Tibial nerve (tissue), 4 donors: ENCODE measurements at places on chromosomes 11 and 22.

DNA sequence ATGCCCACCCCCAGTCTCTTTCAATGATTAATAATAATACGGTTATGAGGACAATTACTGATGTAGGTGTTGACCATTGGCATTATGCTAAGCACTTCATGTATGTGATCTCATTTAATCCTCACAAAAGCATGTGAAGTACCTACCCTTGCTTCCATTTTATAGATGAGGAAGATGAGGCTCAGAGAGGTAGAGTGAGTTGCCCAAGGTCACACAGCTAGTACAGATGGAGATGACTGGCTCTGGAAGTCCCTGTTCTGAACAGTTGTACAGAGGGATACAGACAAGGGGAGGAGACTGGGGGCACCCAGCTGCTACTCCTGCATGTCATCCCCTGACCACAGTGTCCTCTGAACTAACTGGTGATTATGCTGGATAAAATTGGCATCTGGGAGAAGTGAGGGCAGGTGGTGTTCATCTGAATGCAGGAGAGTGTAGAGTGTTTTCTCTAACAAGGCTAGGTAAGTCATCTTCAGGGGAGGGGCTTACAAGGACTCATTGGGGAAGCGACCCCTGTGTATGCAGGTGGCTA is 43.2 kb downstream of the KIAA1671 start:
- DNase-seq = no peak

DNA sequence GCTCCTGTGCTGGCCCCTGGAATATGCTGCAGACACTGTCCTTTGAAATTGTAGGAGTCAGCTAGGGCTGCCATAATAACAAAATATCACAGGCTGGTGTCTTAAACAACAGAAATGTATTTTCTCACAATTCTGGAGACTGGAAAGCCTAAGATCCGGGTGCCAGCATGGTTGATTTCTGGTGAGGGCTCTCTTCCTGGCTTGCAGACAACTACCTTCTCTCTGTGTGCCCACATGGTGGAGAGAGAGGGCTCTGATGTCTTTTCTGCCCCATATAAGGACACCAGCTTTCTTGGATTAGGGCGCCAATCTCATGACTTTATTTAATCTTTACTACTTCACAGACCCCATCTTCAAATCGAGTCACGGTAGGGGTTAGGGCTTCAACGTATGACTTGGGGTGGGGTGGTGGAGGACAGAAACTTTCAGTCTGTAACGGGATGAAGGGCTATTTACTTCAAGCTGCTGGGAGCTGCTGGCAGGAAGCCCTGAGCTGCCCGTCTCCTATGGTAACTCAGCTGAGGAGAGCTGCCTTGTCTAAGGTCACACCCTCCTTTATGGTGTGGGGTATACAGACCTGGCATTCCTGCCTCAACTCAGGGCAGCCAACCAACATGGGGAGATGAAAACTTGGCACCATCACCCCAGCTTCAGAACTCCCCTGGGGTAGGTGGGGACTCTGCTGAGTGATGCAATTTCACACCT is 142.9 kb upstream of the ZBED5 start:
- no peak for DNase-seq

DNA sequence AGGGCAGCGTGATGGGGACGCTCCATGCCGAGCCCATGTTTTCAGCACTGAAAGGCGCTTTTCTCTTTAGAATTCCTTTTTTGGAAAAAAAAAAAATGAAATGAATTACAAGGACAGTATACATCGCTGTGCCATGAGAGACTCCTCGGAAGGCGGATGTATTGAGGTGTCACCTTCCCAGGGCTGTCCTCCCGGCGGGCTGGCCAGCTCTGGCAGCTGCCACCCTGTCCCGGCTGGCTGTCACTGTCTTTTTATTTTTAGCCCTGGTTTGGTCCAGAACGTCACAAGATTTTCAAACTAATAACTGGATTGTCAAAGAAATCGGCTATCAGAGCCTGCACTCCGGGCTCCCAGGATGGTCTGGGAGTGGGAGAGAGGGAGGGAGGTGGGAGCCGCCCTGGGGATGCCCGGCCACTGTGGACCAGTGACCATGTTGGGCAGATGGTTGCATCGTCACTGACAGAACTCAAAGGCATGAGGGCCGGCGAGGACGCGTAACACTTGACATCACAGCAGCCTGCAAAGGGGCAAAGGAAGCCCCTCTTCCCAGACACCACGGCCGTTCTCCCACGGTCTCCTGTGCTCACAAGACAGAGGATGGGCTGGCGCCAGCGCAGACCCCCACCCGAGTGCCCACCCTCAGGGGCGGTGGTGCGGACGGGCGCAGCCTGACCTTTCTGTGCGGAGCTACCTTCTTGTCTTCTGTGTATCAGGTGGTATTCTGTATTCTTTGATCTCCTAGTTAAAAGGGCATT is 392.9 kb downstream of the TBC1D22A start:
- no peak for DNase-seq

DNA sequence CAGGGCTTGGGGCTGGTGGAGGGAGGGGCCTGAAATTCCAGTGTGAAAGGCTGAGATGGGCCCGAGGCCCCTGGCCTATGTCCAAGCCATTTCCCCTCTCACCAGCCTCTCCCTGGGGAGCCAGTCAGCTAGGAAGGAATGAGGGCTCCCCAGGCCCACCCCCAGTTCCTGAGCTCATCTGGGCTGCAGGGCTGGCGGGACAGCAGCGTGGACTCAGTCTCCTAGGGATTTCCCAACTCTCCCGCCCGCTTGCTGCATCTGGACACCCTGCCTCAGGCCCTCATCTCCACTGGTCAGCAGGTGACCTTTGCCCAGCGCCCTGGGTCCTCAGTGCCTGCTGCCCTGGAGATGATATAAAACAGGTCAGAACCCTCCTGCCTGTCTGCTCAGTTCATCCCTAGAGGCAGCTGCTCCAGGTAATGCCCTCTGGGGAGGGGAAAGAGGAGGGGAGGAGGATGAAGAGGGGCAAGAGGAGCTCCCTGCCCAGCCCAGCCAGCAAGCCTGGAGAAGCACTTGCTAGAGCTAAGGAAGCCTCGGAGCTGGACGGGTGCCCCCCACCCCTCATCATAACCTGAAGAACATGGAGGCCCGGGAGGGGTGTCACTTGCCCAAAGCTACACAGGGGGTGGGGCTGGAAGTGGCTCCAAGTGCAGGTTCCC is at the start of gene APOC3:
Gene APOC3, plus strand, starts transcription at position 383 of the 659 bp plus-strand sequence. CDS start 676 bp downstream, outside the sequence.
- DNase-seq = no peak

GRCh38 chr11:75771646-75772410 is 3.2 kb downstream of the DGAT2 start:
- DNase-seq = no peak

DNA sequence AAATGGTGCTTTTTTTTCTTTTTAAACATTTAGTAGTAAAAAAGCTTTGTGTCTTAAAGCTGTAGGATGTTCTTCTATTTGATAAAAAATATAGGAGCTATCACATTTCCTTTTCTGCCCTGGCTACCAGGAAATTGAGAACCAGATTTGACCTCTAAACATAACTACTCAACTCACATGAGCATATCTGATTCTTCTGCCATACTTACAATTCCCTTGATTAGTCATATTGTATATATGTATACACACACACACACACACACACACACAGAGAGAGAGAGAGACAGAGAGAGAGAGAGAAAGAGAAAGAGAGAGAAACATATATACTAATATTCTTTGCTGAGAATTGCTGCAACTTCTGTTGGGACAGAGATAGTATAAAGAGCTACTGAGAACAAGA is 23.0 kb upstream of the GDPD4 start:
- DNase-seq = no peak

- no peak for DNase-seq
These were observed 17.1 kb upstream of the C11orf96 start for GRCh38 chr11:43925063-43925931.

DNA sequence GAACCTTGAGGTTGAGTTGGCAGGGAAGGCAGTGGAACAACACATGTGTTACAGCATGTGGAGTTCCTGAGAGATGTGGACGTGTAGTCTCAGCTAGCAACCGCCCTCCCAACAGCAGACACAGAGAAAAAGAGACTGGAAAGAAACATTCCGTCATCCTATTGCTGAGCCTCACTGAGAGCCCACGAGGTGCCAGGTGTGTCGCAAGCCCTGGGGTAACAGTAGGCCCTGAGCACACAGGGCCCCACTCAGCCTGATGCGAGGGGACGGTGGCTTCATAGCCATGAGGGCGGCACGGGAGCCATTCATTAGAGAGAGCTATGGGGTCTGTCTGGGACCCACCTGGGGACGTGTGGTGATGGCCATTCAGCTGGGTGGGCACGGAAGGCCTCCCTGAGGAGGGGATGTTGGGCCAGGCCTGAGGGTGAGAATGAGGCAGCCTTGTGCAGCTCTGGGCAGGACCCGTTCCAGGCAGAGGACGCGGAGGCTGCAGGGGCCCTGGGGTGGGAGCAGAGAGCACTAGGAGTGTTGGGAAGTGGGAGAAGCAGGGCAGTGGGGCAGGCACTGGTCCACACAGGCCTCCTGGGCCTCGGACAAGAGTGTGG is 26.2 kb downstream of the MPPED1 start:
- no peak for DNase-seq

GRCh38 chr11:61164606-61165424 is 3.6 kb upstream of the VPS37C start:
- DNase-seq = no peak

GRCh38 chr11:129289350-129290040 is 86.2 kb upstream of the BARX2 start:
- DNase-seq = no peak

DNA sequence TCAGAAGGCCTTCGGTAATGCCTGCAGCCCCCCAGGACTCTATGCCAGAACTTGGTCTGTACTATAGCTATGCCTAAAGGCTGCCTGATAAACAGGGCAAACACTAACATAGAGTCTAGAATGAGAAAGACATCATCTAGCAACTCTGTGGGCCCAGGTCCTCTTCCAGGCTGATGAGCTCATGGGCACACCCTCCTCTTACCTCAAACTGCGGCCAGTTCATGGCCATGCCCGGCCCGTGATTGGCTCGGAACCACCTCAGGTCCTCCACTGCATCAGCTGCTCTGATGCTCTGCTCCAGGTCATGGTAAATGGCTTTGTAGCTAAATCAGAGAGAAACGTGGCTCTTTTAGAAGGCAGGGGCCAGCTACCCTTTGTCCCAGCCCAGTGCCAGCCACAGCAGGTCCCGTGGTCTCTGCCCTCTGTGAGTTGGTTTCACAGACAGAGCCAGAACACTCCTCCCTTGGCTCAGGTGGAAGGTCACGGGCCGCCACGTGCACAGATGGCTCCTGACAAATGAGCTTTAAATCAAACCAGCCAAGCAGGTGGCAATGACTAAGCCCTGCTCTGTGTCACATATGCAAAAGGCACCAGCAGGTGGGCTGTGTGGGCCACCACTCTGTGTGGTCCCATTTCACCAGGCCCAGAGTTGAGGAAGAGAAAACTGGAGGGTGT is 25.0 kb upstream of the ARFGAP3 start:
- DNase-seq = no peak

GRCh38 chr22:19942157-19943081 is 801 bp upstream of the TXNRD2 start:
- DNase-seq = peak; percentile 66

DNA sequence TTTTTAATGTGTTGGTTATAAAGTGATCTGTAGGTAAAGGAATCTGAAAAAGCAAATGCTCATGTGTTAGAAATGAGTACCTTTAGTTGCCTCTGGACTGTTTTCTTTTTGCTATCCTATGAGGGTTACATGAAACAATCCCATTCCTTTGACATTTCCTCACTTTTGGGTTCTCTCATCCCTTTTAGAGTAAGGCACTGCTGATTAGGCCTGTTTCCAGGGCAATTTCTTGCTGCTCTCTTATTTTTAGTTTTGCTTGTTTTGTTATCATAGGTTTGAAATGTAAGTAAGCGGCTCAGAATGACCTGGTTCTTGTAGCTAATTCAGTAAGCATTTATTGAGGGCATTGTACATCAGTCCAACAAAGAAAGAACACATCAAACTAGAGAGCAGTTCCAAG is 138.9 kb downstream of the DDX10 start:
- no peak for DNase-seq

DNA sequence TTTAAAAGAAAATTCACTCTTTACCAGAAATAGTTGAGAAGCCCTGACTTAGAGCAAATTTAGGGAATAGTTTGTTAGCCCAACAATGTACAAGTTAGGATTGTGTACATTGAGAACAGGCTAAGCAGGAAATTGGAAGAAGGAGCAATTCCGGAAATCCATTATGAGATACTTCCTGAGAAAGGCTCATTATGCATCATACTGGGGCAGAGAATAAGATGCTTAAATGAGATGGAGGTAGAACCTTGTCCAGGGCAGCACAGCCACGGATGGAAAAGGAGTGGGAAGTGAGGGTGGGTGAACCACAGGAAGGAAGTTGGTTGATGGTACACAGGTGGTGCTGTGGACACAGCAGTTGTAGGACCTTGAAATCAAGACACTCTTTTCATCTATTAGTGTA is 180.2 kb downstream of the PGR start:
- DNase-seq = no peak

- DNase-seq = no peak
These were observed 148.3 kb upstream of the RASSF10 start for GRCh38 chr11:12860827-12861226.

GRCh38 chr11:112241486-112241885 is 15.3 kb downstream of the PTS start:
- DNase-seq = peak; percentile 23

- DNase-seq = no peak
These were observed 57.2 kb downstream of the GRIK4 start for GRCh38 chr11:120568572-120569307.

DNA sequence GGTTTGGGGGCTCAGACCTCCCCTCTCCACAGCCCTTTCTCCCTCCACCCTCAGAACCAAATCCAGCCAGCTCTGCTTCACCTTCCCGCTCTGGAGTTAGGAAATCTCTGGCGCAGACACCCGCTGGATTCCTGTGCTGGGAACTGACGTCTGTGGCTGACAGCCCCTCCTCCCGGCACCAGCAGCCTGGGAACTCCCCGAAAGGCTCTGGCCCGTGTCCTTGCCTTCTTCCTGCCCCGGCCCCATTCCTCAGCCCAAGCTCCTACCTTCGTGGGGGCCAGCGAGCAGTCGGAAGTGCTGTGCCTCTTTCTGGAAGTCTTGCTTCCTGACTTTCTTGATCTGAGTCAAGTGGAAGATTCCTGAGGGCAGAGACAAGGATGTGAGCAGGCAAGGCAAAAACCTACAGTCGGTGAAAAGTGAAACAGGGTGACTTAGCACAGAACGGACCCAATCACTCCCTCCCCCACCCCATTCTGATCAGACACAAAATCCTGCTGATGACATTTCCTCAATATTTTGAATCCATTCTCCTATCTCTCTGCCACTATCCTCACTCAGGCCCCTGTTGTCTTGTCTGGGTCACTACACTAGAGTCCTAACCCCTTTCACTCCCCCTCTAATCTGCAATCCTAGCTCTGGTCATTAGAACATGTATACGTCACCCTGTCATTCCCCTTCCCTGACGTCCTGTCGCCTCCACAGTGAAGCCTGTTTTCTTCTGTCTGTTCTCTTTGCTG is 34.1 kb downstream of the CHRDL2 start:
- DNase-seq = peak; percentile 76

- no peak for DNase-seq
These were observed 15.8 kb downstream of the TOLLIP start for GRCh38 chr11:1293619-1294015.

- no peak for DNase-seq
These were observed 2.6 kb downstream of the KCNE3 start for GRCh38 chr11:74464746-74465145.
